ENCODE measurements at places on chromosomes 2 and 18.

- no peak for DNase-seq
Observed at GRCh38 chr18:78986018-78986481, 6.4 kb downstream of the SALL3 start.

DNA sequence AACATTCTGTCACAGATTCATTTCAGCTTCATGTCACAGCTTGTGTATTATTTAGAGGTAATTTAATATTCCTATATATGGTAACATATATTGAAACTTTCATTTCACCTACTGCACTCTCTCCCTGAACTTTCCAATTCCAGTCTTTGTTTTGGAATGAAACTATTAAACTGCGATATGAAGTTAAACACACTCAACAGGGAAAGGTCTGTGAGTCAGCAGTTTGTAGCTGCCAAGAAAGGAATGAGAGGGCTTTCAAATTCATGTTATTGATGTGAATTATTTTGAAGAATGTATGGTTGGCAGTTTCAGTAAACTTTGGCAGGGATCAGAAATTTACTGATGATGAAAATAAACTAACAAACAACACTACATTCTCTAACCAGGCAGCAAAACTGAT is 148.3 kb downstream of the HNMT start:
- DNase-seq, result no peak

GRCh38 chr2:30641765-30642345 is 165.4 kb downstream of the CAPN13 start:
- DNase-seq, result no peak

DNA sequence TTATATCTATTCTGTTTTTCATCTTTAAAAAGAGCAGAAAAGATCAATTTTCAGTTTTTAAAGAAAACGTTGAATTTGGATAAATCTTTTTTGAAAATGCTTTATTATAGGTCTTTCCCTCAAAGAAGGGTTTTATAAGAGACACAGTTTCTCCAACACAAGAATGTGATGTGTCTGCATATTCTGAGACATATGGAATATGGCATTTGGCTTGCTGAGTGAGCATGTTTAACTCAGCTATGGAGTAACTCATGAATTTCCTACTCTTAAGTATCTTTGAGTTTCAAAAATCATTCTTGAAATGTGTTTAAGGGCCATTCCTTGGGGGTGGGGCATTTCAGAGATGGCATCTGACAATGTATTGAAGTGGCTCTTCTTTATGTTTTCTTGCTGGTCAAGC is 191.5 kb downstream of the CCDC85A start:
- no peak for DNase-seq

DNA sequence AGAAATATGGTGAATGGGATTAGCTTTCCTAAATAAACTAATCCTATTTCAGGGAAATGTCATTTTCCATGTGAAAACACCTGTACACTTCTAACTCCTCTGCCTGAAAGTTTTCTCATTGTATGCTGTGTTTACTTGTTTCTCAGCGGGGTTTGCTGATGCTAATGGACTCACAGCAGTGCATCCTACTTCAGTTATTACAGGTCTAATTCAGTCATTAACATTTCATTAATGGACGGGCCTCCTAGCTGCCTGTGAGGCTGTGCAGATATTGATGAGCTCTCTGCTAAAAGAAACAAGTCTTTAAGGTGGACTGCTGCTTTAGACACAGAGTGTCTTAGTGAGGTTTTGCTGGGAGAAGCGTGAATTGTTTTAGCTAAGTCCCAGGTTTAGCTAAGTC is 1342.0 kb upstream of the ZEB2 start:
- no peak for DNase-seq

DNA sequence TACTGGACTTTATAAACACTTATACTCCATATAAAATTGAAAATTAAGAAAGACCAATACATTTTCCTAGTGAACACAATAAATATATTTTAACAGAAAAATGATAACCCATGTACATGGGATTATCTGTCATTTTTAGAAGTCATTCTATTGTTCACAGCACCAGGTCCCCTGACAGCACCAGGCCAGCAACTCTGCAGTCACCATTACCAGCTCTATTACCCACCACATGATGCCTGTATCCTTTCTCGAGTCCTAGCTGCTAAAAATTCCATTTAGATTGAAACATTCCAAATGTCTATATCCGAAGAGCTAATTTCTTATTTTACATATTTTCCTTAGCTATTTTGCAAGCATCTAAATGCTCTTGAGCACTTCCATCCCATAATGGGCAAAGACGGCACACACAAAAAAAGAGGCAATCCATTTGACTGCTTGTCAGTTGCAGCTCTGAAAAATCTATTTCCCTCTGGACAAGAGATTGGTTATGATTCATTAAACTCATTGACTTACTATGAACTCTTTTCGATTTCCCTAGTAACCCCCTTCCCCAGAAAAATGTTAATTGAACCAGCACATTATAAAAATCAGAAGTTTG is 336.9 kb downstream of the RIT2 start:
- DNase-seq, result no peak

- DNase-seq, result peak; percentile 72
Observed at GRCh38 chr2:64330281-64331113, 123.5 kb upstream of the LGALSL start.

- DNase-seq, result no peak
Observed at GRCh38 chr2:147665105-147665504, 179.7 kb upstream of the ACVR2A start.

- no peak for DNase-seq
Observed at GRCh38 chr2:151422917-151423439, 13.3 kb downstream of the RIF1 start.

GRCh38 chr2:219314804-219315468 is 5.7 kb upstream of the PTPRN start:
- no peak for DNase-seq

- DNase-seq, result no peak
Observed at GRCh38 chr2:44934983-44935728, 6.3 kb upstream of the SIX3 start.

- no peak for DNase-seq
Observed at GRCh38 chr18:41150316-41150715, 804.7 kb upstream of the PIK3C3 start.

DNA sequence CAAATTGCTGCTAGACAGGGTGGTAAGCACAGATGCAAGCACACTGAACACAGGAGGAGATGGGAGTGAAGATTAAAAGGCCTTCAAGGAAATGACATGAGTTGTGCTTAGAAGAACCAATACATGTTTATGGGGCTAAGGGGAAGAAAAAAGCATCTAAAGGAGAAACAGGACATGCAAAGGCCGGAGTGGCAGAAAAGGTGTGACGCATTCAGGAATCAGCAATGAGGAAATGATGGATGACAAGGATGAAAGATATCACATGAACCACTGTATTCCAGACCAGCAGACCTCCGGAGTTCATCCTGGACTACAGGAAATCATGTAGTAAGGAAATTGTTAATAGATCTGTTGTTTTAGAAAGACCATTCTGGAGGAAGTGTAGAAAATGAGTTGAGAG is 42.8 kb downstream of the PPP4R1 start:
- DNase-seq, result no peak

- DNase-seq, result no peak
Observed at GRCh38 chr18:10131081-10131459, 217.3 kb downstream of the VAPA start.

- DNase-seq, result no peak
Observed at GRCh38 chr2:242060212-242060835, 190.8 kb downstream of the RTP5 start.

GRCh38 chr18:60372596-60372995 is at the start of gene MC4R:
MC4R (minus strand) TSS chr18:60372775; CDS start chr18:60372349, 426 bp downstream.
- no peak for DNase-seq

- DNase-seq, result no peak
Observed at GRCh38 chr18:32424696-32425095, 46.0 kb downstream of the GAREM1 start.

DNA sequence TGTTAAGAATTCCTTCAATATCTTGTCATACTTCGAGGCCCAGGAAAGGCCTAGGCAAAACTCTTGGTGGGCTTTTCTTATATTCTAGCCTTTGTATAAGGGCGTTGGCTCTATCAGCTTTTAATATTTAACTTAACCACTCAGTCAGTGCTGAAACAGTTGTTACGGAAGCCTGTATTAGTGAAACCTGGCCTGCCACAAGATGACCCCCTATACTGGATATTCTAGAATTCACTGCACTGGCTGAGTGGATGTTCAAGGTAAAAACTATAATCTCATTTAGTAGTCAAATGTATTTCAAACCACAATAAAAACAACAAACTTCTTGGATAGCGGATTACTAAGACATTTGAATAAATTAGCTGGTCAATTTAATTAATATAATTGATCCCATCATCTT is 91.7 kb upstream of the HNMT start:
- DNase-seq, result no peak

DNA sequence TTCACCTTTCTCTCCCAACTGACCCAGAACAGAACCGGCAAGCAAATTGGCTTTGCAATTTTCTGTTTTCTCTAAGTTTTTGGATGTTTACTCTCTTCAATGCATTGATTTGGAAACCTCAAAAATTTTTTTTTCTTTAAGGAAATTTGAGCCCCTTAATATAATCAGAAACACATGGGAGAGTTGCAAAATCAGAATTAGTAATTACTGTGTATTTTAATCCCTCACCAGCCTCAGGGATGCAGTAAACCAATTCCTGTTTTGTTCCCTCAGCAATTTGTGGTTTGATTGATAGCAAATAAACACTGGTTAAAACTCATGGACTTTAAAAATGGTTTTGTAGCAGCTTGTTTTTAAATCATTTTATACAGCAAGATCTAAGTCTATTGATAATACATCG is 281.5 kb downstream of the NEDD4L start:
- no peak for DNase-seq

DNA sequence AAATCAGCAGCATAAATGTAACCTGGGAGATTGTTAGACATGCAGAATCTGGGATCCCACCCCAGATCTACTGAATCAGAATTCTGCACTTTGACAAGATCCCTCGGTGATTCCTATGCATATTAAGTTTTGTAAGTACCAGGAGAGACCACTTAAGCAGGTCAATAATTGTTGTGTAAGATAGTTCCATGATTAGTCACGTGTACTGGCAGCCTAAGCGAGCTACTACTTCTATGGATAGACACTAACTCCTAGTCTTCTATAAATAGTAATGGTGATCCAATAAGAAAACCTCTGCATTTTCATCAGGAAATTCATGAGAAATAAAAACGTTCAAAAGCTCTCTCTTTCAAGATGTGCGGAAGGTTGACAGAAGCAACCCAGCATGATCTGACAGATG is 988.2 kb upstream of the CHAC2 start:
- DNase-seq, result no peak

DNA sequence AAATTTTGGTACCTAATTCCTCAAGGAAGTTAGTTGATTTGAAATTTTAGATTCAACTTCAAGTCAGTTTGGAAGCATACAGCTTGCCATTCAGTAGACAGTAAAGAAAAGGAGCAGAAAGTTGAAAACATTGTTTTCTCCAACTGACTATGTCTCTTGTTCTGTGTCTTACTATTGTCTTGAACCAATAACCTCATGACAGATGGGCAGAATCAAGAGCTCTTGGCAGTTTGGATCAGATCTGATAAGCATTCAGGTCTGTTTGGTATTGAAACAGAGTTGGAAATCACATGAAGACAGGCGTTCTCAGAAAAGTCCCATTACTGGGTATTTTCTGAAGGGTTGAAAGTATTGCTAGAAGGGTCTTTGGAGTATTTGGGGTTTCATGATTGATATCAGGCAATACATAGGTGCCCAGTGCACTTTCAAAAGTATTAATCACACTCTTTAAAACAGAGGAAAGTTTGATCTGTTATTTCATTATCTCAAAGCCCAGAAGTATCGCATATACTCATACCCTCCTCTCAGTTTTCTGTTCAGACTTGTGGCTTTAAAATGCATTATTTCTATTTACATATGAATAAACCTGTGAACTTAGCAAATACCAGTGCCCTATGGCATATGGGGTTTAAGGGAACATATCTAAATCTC is 428.4 kb upstream of the ZEB2 start:
- no peak for DNase-seq

- no peak for DNase-seq
Observed at GRCh38 chr2:234954551-234954992, 2.8 kb downstream of the SH3BP4 start.

DNA sequence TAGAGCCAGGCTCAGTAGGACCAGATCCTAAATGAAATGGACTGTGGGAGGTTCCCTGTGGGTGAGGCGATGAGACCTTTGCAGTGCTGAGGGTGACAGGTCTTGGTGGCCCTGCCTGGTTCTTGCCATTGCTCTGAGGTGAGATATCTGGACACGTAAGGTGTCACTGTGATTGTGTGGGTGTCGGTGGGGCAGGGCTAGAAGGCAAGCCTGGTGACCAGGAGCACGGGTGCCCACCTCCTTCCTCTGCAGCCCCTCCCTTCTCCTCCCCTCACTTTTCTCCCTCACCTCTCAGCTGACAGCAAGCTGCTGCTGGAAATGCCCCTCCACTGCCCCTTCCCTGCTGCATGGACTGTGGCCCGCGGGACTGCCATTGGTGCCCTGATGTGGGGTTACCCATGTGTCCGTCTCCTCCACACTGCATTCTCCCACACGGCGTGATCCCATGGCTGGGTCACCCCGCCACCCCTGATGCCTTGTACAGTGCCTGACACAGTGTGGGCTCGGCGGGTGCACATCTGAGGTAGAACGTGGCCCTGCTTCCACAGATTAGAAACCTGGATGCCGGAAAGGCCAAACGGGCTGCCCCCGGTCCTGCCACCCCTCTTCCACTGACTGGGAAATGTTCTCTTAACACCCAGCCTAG is 55.6 kb upstream of the FOSL2 start:
- no peak for DNase-seq

- no peak for DNase-seq
Observed at GRCh38 chr2:86825693-86826381, 35.1 kb upstream of the CD8A start.

GRCh38 chr2:178412047-178412446 is 38.9 kb downstream of the PRKRA start:
- DNase-seq, result no peak

GRCh38 chr2:194291104-194291503 is 1365.9 kb upstream of the SLC39A10 start:
- no peak for DNase-seq

DNA sequence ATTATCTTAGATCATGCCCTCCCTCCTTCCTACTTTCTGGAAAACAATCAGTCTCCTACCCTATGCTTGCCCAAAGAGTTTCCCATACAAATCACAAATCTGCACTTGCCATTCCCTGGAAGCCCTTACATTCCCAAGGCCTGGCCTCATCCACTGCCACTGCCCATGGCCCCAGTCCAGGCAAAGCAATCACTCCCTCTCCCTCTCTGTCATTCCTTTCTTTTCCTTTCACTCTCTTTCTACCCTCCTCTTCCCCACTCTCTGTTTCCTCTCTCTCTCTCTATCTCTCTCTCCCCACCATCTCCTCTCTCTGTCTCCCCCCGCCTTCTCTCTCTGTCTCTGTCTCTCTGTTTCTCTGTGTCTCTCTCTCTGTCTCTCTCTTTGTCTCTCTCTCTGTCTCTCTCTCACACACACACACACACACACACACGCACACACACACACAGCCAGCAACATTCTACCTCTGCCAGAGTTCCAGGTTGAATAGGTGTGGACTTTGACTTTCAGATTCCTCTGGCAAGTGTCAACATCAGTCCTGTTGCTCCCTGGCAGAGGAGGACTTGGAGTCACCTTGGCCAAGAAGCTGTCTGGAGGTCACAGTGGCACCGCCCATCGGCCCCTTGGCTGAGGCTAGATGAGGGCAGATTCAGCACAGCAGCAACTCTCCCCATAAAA is 43.7 kb upstream of the NAT8 start:
- DNase-seq, result no peak

- no peak for DNase-seq
Observed at GRCh38 chr2:2039826-2040225, 291.2 kb downstream of the MYT1L start.

GRCh38 chr2:140085674-140086073 is 1305.5 kb upstream of the NXPH2 start:
- no peak for DNase-seq

GRCh38 chr2:225995796-225996461 is 596.4 kb downstream of the NYAP2 start:
- DNase-seq, result no peak

Measured in stimulated activated CD4-positive, alpha-beta T cell treated with anti-CD3 and anti-CD28 coated beads, Interleukin-1b, Interleukin-23, amount 100 ng/mL, for 24 hours (primary cell).